ENCODE measurements at places on chromosomes 13 and 19.

- no peak for DNase-seq
These were observed 106.9 kb downstream of the POSTN start for GRCh38 chr13:37491661-37492060.

GRCh38 chr13:35882722-35883497, 248.3 kb downstream of the DCLK1 start:
- peak; percentile 69 for DNase-seq

DNA sequence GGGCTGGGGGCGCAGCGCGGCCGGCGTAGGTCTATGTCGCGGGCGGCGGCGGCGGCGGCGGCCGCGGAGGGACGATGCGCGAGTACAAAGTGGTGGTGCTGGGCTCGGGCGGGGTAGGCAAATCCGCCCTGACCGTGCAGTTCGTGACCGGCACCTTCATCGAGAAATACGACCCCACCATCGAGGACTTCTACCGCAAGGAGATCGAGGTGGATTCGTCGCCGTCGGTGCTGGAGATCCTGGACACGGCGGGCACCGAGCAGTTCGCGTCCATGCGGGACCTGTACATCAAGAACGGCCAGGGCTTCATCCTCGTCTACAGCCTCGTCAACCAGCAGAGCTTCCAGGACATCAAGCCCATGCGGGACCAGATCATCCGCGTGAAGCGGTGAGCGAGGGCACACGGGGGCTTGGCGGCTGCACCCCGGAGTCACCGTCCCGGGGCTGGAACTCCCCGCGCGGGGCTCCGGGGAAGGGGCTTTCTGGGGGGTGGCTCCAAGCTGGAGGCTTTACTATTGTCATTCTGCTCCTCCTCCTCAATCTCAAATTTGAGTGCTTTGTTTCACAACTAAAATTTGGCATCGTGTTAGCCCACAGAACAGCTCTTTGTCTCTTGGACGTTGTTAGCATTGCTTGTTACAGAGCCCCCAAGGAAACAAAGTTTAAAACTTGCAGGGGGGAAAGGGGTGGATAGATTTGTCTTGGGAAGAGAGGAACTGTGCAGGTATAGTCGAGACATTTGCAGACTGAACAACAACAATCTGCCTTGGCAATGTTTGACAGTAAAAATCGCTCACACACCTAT, 630 bp downstream of the RAP2A start:
- DNase-seq = peak; percentile 8

GRCh38 chr13:49308097-49308875, 60.6 kb downstream of the CDADC1 start:
- DNase-seq = no peak

GRCh38 chr13:67549331-67549730, 319.2 kb upstream of the PCDH9 start:
- DNase-seq = peak; percentile 49

DNA sequence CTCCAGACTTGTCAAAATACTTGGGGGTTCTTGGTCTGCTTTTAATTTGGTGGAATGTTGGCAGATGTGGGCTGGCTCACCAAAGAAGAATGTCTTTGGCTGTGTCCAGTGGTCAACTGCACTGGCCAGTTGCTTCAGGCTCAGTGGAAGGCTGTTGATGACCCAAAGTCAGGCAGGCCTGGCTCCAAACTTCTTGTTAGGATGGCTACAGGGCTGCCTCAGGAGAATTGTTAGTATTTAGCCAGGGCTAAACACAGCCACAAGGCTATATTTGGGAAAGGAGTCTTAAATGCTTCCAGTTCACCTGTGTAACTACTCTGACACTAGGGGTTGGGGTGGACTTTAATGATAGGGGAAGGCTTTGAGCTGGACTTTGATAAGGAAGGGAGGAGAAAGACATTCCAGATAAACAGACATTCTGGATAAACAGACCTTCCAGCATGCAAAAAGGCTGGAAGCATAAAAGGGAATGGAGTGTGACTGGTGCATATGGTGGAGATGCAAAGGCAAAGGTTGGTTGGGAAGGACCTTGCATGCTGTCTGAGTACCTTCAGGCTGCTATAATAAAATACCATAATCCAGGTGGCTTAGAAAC, 116.8 kb downstream of the FOXO1 start:
- DNase-seq = no peak

- peak; percentile 52 for DNase-seq
These were observed 730.8 kb downstream of the EFNB2 start for GRCh38 chr13:105804561-105805190.

DNA sequence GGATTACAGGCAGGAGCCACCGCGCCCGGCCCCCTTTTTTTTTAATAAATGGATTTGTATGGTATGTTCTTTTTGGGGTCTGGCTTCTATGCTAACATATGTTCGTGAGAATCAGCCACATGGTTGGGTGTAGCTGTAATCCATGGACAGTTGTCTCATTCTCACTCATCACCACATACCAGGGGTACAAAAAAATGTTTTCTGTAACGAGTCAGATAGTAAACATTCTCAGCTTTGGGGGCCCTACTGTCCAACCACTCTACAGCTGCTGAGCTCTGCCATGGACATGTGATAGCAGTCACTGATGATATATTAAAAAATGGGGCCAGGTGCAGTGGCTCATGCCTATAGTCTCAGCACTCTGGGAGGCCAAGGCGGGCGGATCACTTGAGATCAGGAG, 5.1 kb upstream of the RETN start:
- DNase-seq = no peak

GRCh38 chr13:90999401-90999800, 348.1 kb upstream of the MIR17HG start:
- DNase-seq = no peak

DNA sequence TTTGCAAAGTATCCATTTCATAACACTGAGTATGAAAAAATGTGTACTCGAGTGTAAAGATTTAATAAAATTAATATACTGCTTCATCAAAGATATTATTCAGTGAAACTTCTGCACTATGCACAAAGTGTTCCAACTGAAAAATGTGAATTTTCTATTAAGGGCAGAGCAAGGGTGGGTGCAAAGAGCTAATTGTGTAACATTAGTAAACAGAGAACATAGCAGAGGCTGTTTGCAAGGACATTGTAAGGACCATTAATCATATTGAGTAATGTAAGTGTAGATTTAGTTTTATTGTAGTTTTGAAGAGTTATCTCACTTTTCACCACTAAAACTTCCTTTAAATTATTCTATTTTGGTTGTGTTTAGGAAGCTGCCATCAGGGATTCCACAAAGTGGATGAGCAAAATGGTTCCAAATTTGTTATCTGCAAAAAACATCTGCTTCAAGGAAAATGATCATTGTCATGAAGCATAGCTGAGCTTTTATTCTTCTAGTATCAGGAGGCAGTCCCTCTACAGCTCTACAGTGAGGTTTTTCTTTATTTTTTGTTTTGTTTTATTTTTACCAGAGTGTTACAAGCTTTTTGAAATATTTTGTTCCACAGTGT, 1375.4 kb downstream of the SLITRK1 start:
- DNase-seq = no peak

DNA sequence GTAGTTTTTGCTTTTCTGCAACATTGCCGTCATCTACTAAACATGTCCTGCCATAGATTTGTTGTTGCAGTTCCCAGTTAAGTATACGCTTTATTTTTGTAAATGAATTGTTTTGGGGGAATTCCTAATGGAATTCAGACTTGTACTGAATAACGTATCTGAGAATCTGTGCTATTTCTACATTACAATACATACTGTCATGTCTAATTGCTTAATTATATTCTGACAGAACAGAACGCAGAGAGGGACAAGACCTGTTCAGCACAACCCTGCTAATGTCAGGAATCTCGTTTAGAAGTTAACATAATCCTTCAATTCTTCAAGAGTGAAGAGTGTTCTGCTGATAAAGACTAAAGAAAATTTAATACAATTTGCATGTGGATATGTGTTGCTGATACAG, 861.1 kb upstream of the KLHL1 start:
- DNase-seq = no peak

- DNase-seq = no peak
These were observed 2.7 kb downstream of the MAP4K1 start for GRCh38 chr19:38615007-38615581.

- no peak for DNase-seq
These were observed 10.8 kb downstream of the PRR36 start for GRCh38 chr19:7863157-7863970.

DNA sequence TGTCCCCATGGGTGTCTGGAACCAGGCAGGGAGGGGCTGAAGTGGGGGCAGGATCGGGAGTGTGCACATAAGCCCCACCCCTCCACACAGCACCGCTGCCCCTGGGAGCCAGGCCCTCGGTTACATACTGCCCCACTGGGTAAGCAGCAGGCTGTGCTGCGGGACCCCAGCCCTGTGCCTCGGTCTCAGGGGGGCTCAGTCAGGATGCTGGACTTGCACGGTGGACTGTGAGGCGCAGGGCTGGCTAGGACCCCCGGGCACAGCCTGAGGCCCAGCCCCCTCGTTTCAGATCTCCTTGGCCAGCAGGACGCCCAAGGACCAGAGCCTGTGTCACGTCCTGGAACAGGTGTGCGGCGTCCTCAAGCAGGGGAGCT, 16.3 kb downstream of the MPND start:
- DNase-seq = no peak

GRCh38 chr19:46880431-46880830, 19.6 kb downstream of the ARHGAP35 start:
- no peak for DNase-seq

DNA sequence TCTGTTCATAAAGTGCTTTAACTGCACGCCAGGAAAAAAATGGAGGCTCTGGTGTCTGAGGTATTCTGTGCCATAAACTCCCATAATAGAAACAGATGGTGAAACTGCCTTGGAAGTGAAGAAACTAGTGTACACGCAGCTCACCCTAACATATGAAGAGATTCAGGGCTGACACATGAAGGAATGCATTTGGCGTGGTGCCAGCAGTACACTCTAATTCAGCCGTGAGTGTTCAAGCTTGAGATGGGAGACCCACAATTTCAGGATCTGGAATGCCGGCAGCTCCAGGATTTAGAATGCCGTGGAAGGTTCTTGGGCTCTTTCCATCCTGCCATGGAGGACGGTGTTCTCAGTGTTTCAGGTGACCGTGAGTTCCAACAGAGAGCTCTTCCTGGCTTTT, 478.4 kb downstream of the TSHZ3 start:
- no peak for DNase-seq

DNA sequence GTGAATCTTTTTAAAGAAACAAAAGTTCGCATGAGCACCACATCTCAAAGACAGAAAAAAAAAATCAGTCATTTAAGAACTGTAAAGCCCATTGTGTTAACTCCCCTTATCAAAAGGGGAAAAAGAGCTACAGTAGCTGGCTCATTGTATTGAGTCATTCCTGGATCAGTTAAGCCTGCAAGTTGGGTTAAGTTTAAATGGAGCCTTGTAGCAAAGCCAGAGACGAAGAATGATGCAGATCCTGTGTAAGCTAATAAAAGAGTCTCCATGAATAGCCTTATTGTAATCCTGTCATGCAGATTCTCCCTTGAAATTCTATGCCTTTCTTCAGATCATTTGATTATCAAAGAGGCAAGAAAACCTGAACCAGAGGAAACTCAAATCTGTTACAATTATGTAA, 83.8 kb downstream of the CRYL1 start:
- DNase-seq = peak; percentile 55

GRCh38 chr19:2648528-2648937, 54.0 kb downstream of the GNG7 start:
- peak; percentile 62 for DNase-seq

DNA sequence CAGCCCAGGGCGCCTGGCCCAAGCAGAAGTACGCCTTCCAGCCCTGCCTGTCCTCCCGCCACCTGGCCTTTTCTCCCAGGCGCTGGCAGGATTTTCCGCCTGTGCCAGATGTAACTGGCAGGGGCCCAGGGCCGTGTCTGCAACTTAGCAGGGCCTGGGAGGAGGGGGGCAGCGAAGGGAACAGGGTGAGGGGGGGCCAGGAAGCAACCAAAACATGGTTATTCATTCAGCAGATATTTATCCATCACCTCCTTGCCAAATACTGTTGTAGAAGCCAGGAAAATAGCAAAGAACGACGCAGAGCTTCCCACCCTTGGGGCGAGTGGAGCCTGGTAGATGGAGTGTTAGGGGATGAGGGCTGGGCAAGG, 5.6 kb downstream of the TLE6 start:
- peak; percentile 27 for DNase-seq

Data from renal cortical epithelial cell (primary cell).